ENCODE measurements at places on chromosomes 11 and 22.

- DNase-seq, result no peak
Measured at GRCh38 chr11:74465291-74465708, 2.0 kb downstream of the KCNE3 start.

GRCh38 chr11:124194293-124195188 lies 11.4 kb downstream of the OR10D3 start:
- no peak for DNase-seq

GRCh38 chr11:6530848-6531247 lies 33.8 kb downstream of the DNHD1 start:
- DNase-seq, result no peak

DNA sequence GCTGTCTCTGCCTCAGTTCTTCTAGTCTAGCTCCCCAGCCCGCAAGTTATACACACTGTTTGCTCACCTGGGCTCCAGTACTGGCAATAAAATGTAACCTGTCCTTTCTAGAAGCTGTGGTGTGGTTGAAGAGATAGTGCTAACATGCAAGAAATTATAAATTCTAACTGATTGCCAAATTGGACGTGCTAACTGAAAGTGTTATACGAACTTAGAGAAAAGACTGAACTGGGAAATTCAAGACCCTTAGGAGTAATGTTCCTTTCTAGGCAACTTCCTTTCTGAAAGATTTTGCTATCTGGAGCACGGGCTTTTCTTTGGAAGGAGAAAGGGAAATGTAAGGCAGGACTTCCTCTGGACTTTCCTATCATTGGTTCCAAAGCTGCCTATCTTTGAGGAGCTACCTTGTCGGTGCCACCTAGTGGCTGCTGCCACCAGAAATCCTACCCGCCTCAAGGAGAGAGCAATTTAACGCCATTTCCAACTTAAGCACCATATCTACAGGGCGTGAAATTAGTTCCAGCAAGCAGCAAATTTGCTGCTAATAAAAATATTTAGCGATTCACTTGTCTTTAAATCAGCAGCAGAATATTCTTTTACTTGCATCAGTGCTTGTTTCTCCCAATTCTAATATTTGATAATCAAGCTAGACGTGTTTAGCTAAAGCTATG lies 12.7 kb upstream of the TMEM218 start:
- no peak for DNase-seq

DNA sequence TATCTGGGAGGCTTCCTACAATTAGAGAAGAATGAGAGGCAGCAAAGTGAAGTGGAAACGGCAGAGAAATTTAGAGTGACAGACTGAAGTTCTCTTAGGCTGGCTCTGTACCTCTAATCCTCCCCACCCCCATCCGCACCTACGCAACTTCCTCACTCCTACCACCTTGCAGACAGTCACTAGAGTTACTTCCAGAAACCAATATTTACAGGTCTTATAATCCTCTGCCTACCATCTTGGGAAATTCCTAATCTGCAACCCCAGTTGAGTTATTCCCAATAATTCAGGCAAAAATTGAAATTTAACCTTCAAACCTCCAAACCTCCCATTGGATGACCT lies 71.7 kb downstream of the PAK1 start:
- DNase-seq, result no peak

- DNase-seq, result no peak
Measured at GRCh38 chr11:67354075-67355022, 1.0 kb upstream of the POLD4 start.

DNA sequence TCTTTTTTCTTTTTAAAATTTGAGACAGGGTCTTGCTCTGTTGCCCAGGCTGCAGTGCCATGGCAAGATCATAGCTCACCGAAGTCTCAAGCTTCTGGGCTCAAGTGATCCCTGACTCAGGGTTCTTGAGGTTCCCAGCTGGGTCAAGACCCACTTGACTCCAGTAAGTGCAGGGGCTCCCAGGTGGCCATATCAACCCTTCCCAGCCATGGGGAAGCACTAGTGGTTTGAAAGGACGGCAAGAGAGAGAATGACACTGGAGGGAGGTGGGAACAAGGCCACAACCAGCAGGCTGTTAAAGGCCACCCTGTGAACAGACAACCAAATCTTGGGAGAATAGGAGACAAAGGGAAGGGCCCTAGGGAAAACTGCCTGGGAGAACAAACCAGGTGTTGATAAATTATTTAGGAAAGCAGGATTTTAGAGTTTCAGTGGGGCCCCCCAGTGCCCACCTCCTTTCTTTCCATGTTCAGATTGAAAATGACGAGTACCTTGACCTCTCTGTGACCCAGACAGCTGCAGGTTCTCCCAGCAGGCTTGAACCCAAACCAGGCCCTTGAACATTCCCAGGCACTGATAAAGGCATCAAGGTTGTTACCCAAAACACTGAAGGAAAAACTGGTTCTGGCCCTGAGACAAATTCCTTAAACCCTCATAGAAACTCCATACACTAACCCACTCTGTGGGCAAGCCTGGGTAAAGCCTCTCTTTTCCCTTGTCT lies 28.8 kb downstream of the KLHL22 start:
- DNase-seq, result no peak

DNA sequence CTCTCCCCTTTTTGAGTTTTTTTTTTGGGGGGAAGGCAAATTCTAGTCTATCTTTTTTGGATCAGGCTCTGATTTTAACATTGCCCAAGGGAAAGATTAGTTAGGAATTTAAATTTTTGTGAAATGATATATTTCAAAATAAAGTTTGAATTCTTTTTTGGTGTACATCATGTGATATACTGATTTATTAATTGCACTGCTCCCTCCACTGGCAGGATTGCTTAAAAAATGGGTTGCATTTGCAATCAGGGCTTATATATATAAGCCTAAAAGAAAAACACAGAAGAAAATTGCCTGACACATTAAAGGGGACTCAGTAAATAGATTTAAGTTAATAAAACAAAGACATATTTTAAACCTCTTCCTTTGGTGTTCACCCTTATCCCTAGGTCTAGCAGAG lies 1.2 kb downstream of the DYNC2H1 start:
- DNase-seq, result no peak

DNA sequence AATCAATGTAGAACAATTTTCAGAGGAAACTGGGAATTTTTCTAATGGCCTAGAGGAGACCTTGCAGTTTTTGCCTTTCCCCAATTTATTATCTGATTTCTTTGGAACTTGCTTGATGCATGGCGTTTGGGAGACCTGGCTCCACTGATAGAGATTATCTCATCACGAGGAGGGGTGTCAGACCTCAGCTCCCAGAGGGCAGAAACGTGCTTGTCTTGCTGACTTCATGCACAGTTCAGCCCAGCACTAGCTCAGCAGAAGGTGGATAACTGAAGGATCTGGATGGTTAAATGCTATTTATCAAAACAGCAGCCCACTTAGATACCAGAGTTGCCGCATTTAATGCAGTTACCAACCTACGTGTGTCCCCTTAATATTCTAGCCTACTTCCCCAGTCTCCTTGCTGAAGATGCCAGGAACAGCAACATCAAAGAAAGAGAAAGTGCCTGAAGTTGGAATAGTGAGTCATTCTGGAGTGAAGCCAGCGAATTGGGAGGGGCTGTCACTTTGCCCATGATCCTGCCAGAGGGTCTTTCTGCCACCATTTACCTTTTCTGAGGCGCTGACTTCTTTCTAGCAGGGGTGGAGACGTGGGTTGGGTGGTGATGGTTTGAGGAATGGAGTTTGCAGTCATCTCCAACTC lies 133.5 kb upstream of the CADM1 start:
- no peak for DNase-seq

GRCh38 chr11:125132596-125132995 lies 21.2 kb upstream of the TMEM218 start:
- no peak for DNase-seq

- no peak for DNase-seq
Measured at GRCh38 chr11:102486584-102486983, 34.0 kb upstream of the TMEM123 start.

DNA sequence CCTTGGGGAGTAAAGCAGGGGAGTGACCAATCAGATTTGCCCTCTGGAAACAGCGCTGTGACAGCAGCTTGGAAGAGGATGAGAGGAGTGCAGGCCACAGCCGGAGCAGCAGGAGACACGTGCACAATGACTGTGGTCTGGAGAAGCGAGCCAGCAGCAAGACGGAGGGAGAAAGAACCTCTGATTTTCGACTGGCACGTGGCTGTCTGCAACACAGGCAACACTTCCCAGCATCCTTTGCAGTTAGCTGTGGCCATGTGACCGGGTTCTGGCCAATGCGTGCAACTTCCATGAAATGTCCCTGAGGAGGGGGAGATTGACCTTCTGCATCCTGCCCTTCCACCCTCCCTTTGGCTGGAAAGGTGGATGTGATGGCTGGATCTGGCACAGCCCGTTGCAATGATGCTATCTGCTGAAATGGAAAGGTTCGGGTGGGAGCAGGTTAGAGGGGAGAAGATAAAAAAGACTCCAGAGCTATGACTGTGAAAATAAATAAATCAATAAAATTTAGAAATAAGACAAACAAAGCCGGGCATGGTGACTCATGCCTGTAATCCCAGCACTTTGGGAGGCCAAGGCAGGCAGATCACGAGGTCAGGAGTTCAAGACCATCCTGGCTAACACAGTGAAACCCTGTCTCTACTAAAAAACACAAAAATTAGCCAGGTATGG lies 15.6 kb downstream of the PLA2G6 start:
- no peak for DNase-seq

DNA sequence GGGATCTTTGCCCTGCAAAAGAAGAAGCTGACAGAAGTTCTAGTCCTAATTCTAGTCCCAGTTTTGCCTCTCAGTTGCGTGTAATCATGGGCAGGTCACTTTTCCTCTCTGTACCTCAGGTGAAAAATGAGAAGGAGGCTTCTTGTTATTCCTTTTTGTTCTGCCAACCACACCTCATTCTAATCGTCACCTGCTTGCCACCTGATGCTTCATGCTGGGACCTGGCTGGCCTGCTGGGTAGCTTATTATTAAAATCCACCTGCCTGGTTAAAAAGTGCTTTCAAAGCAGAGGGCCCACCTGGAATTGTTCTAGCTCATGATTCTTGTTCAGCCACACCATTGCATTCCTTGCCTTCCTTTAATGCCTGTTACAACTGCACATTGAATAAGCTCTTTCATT lies 8.4 kb upstream of the ALG8 start:
- no peak for DNase-seq

DNA sequence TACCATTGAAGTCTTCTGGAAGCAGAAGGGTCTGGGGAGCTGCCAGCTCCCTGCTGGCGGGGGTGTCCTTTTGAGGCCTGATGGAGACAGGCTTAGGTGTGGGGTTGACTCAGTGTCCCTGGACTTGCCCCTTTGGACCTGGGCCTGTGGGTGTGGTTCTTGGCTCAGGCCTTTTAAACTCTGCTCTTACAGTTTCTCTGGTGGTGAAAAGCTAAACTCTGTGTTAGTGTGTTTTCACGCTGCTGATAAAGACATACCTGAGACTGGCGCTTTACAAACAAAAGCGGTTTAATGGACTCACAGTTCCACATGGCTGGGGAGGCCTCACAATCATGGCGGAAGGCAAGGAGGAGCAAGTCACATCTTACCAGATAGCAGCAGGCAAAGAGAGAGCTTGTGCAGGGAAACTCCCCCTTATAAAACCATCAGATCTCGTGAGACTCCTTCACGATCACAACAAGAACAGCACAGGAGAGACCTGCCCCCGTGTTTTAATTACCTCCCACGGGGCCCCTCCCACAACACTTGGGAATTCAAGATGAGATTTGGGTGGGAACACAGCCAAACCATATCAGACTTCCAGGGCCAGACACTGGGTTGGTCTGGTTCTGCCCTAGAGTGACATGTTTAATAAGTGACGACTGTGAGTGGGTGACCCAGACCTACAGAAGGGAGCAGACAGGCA lies 26.5 kb downstream of the GRAMD4 start:
- no peak for DNase-seq

DNA sequence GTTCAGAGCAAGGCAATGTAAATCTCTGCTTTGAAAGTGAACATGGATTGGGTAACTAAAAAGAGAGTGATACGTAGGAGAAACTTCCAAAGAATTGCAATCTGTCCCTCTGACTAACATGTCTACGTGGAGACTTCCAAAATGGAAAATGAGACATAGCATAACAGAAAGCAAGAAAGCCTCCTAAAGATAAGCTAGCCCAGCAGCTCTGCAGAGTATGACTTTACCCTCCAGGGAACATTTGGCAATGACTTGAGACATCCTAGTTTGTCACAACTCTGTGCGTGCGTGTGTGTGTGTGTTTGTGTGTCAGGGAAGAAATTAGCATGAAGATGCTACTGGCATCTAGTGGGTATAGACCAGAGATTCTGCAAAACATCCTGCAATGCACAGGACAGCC lies 817.4 kb downstream of the NTM start:
- no peak for DNase-seq

- DNase-seq, result no peak
Measured at GRCh38 chr22:49906799-49907290, 11.4 kb downstream of the ALG12 start.

DNA sequence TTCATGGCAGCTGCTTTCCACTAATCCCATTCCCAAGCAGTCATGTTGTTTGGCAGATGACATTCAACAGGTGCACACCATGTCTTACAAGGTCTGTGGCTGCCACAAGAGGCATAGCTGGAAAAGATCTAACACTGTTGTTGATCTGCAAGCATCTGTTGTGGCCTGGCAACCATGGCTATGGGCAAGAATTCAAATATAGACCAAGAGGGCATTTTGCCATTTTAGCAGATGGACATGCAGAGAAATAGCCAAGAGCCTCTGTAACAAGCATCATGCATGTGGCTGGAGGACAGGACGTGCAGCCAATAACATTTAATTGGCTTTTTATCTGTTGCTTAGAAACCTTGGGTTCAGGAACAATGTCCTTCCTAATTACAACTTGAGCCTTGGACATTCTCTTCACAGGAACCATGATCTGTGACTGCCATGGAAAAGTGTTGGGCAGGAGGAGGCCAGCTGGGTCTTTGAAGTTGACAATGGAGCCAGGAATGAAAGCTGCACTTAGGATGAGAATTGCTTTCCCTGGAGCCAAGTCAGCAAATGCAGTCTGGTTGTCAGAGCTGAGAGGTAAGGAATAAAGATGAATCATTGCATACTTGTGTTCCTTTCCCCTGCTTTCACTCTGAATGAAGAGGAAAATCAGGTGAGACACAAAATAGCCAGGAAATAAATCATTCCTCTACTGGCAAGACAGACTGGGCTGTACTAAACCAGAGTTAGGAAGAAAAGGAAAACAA lies 113.6 kb upstream of the ANO5 start:
- no peak for DNase-seq

GRCh38 chr11:59171508-59172322 lies at the start of gene DTX4:
Gene DTX4, plus strand, starts transcription at chr11:59172132. Its CDS starts 464 bp downstream, at chr11:59172596.
- peak; percentile 82 for DNase-seq

Measured in activated naive CD8-positive, alpha-beta T cell treated with anti-CD3 and anti-CD28 coated beads, Interleukin-2, amount 50 U/mL, for 16 hours (primary cell).